ENCODE measurements at places on chromosomes 13 and 19.

DNA sequence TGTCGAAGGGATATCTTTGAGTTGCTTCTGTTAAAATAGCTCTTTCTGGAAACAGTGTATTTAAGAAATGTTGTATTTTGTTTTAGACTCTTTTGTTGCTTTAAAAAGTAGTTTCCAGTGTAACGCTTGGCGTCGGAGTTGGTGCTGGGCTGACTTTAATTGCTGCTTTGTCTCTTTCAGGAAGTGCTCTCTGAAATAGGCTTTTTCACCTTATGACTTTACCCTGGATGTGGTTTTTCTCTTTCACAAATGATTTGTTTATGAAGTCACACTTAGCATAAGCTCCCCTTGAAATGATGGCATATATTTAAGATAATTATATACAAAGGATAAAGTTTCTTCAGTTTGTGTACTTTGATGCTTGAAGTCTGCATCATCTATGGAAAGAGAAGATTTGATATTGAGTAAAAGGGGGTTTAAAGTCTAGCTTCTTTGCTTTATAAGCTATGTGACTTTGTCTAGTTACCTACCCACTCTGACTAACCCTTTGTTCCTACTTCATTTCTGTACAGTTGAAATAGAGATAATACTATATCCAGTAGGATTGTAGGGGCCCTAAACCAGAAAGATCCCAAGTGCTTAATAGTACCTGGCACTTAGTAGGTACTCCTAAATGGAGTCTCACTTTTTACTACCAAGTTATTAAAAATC lies at the start of gene GPR18:
Gene GPR18 (minus strand): TSS at position 170 of the 651 bp plus-strand sequence. CDS start 2,507 bp downstream, outside the sequence.
- DNase-seq, result no peak

GRCh38 chr19:1317274-1318003 lies 31.8 kb downstream of the EFNA2 start:
- DNase-seq, result no peak

- no peak for DNase-seq
Measured at GRCh38 chr19:39645800-39646411, 9.8 kb upstream of the LGALS16 start.

DNA sequence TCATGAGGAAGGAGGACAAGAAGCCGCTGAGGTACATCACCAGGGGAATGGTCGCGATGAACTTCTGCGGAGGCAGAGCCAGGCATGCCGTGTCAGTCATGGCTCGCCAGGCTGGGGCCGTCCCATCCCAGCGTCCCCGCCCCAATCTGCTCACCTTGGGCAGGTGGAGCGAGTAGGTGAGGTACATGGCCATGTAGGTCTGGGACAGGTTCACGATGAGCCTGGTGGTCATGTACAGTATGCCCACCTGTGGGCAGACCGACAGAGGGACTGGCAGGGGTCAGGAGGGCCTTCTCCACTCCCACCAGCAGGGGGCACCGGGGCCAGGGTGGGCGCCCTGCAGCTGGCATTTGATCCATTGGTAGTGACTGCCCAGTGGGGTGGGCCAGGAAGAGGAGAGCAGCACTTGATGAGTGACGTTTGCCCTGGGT lies 8.3 kb downstream of the TEKTIP1 start:
- no peak for DNase-seq

GRCh38 chr19:51461723-51462161 lies 3.5 kb upstream of the SIGLEC8 start:
- no peak for DNase-seq

DNA sequence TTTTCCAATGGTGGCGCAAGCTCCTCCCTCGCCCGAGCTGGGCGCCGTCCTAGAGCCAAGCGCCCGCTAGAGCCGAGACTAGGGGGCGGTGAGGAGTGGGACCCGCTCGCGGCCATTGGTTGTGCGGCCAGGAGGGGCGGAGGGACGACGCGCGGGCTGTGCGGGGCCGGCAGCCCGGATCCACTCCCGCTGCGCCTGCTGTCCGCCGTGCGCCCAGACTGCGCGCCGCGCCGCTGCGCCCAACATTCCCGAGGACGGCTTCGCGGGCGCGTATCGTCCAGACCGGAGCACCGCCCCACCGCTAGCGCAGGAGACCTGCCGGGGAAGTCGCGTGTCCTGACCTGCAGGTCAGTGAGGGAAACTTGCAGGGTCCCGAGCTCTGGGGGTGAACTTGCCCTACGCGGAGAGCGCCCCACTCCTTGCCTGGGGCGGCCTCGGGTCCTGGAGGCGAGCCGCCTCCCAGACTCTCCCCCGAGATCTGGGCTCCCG lies at the start of gene SERTM1:
Gene SERTM1 (plus strand): TSS at position 183 of the 489 bp plus-strand sequence. CDS start 21,059 bp downstream, outside the sequence.
- peak; percentile 90 for DNase-seq

GRCh38 chr19:2254064-2254872 lies 1.9 kb downstream of the JSRP1 start:
- DNase-seq, result no peak

DNA sequence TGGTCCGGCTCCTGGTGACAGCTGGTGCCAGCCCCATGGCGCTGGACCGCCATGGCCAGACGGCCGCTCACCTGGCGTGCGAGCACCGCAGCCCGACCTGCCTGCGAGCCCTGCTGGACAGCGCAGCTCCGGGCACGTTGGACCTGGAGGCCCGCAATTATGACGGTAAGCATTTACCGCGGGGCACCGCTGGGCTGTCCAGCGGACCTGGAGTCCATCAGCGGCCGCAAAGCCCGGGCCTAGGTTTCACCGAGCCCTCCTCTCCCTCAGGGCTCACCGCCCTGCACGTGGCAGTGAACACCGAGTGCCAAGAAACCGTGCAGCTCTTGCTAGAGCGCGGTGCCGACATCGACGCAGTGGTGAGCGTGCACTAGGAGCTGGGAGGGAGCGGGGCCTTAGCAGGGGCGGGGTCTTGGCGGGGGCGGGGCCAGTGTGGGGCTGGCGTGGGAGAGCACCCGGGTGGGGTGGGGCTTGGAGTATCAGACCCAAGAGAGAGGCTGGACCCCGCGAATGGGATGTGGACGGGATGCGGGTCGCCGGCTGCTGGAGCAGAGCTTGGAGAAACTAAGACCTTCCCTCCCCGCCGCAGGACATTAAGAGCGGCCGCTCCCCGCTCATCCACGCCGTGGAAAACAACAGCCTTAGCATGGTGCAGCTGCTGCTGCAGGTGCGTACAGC lies 8.7 kb downstream of the BCL3 start:
- no peak for DNase-seq

DNA sequence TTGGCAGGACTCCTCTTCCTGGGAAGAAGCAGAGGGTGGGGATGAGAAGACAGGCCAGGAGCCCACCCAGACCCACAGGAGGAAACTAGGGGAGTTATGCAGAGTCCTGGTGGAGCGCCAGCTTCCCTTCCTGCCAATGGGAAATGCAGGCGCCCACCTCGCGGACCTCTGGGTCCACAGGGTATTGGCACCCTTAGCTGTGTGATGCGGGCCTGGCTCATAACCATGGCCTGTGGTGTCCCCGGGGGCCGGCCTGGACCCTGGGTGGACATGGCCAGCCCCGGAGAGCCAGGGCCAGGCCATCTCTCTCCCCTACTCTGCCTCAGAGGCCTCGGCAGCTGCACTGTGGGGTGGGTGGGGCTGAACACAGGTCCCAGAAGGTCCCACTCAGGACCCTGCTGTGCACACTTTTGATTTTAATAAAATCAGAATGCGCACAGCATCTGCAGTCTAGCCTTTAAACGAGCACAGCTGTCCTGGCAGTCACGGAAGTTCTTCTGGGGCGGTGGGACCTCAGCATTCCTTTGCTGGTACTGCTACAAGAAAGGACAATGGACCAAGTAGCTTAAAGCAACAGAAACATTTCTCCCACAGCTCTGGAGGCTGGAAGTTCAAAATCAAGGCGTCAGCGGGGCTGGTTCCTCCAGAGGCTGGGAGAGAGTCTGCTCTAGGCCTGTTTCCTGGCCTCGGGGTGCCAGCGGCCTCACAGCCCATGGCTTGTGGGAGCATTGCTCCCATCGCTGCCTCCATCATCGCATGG lies 1.8 kb downstream of the F10 start:
- DNase-seq, result no peak

GRCh38 chr19:13118424-13119193 lies 545 bp downstream of the NACC1 start:
- DNase-seq, result peak; percentile 90

DNA sequence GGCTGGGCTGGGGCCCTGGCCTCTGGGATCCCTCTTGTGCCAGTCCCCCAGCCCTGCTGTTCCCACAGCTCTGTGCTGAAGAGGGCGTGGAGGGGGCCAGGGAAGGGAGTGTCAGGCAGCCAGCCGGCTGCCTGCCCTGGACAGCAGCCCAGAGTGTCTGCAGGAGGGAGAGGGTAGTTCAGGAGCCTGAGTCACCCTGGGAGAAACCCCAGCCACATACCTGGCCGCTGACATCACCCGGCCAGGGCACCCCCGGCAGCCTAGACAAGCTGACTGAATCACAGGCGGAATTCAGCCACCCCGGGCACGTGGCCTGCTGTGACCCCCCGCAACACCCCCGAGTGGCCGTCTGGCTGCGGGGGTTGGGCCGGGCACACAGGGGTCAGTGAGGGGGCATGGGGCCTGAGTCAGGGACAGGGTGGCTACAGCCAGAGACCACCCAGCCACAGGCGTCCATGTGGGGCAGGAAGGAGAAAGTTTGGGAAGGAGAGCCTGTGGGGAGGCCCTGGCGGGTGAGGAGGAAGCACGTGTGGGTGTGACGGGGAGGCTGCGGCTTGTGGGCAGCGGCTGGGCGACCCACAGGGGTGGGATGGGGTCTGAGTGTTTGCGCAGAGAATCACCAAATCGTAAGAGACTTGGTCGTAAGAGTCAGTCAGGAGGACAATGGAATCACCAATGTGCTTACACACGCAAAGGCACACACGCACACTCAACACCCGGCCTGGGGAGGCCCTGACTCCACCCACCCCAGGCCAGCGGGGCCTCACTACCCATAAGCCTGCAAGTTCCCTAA lies 11.9 kb upstream of the FOSB start:
- DNase-seq, result peak; percentile 26

DNA sequence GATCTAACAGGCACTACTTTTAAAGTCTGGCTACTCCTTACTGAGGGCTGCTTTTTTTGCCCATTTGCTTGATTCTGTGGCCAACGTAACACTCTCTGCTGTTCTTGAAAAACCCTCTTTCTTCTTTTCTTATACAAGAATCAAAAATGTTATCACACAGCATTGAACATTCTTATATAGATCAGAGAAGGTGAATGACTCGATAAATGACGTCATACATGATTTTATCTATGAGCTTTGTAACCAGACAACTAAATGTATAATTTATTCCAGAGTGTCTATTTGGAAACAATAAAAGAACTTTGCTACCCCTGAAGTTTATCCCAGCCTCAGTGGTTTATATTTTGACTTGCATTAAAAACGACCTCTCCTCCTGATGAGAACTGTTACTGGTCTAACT lies 12.4 kb downstream of the RFX2 start:
- DNase-seq, result no peak

GRCh38 chr19:57280962-57281400 lies 696 bp downstream of the ZNF460 start:
- DNase-seq, result peak; percentile 39

DNA sequence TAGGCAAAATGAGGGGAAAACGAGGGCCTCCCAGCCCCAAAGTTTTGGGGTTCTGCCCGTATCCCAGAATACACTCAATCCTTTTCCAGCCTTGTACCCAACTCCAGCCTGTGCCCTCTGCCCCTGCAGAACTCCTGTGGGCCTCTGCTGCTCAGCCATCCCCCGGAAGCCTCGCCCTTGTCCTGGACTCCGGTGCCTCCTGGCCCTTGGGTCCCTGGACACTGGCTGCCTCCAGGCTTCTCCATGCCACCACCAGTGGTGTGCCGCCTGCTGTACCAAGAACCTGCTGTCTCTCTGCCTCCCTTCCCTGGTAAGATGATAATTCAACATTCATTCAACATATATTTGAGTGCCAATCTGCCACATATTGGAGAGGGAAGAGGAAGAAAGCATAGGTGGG lies 3.8 kb downstream of the DMRTC2 start:
- DNase-seq, result no peak

DNA sequence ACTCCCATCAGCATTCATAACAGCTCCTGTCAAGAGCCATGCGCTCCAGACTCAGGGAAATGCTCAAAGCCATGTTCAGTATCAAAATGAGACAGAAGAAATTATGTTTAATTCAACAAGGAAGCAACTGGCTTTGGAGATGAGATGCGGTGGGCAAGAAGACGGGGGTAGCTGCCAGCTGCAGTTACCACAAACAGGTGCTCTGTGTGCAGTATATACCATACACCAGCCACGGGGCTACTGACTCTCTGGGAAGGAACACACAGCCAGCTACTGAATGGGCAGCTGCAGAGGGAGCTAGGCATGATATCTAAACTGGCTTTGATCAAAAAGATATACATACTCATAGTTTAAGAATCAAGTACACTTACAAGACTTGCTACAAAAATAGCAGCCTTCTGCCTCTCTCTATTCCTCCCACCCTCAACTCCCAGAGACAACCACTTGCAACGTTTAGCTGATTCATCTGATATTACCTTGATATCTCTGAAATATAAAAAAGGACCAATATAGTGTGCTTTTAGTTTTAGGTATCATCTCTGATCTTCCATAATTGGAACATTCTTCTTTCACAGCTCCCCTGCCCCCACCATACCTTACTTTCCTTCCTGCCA lies 593.0 kb downstream of the UQCRFS1 start:
- no peak for DNase-seq

- no peak for DNase-seq
Measured at GRCh38 chr19:5850743-5851293, 431 bp downstream of the FUT3 start.

- DNase-seq, result no peak
Measured at GRCh38 chr13:102318233-102318632, 83.6 kb downstream of the FGF14 start.

DNA sequence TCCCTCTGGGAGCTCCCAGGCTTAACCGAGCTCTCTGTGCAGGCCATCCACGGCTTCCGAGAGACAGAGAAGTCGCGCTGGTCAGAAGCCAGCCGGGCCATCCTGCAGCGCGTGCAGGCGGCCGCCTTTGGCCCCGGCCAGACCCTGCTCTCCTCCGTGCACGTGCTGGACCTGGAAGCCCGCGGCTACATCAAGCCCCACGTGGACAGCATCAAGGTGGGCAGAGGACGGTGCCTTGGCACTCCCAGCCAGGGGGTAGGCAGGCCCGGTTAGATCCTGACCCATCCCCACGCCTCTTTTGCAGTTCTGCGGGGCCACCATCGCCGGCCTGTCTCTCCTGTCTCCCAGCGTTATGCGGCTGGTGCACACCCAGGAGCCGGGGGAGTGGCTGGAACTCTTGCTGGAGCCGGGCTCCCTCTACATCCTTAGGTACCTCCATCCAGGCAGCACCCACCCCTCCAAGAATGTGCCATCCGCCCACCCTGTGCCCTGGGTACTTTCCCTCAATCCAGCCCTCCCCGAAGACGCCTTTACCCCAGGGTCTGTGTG lies 1.5 kb downstream of the PSPN start:
- DNase-seq, result no peak

- no peak for DNase-seq
Measured at GRCh38 chr13:113742000-113742441, 17.0 kb upstream of the TMEM255B start.

All from NCI-H146 (cell line).